Neural crest cell (in vitro differentiated cells): ENCODE measurements at places on chromosomes 11 and 22.

DNA sequence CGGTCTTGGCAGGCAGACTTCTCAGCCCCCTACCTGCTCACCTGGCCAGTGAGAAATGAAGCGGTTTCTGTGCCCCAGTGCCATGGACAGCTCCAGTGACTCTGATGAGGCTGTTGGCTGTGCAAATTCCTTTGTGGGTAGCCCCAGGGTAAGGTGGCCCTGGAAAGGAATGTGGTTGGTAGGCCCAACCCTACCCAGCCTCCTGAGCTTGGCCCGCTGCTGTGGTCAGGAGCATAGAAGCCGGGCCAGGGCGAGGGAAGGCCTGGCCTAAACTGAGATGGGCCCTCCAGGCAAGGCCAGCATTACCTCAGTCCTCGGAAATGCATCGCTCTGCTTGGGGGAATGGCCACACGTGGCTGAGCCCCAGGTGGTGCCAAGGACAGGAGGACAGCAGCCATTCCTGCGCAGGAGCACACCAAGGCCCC, 16.9 kb downstream of the DAGLA start:
- H3K36me3 ChIP-seq: no peaks in the 10 kb centered on the region
- peaks cover 56% of the 10 kb centered on the region for H3K4me1 ChIP-seq

- H3K27me3 ChIP-seq: peaks cover 33% of the 10 kb centered on the region
- DNase-seq: no peak
- no peaks in the 10 kb centered on the region for H3K36me3 ChIP-seq
- no peaks in the 10 kb centered on the region for H3K4me1 ChIP-seq
- no peak overlapping the region for H3K27ac ChIP-seq
Observed at GRCh38 chr11:65726660-65727059, 6.1 kb upstream of the RNASEH2C start.

GRCh38 chr11:35887737-35888136, 56.1 kb upstream of the LDLRAD3 start:
- DNase-seq: no peak
- H3K36me3 ChIP-seq: no peaks in the 10 kb centered on the region
- peaks cover 6% of the 10 kb centered on the region for H3K4me1 ChIP-seq
- no peak overlapping the region for H3K4me3 ChIP-seq
- no peaks in the 10 kb centered on the region for H3K27me3 ChIP-seq

GRCh38 chr11:82007521-82007920, 726.1 kb downstream of the FAM181B start:
- DNase-seq: no peak
- H3K36me3 ChIP-seq: no peaks in the 10 kb centered on the region
- H3K27me3 ChIP-seq: no peaks in the 10 kb centered on the region
- H3K27ac ChIP-seq: no peak overlapping the region
- no peaks in the 10 kb centered on the region for H3K4me1 ChIP-seq

DNA sequence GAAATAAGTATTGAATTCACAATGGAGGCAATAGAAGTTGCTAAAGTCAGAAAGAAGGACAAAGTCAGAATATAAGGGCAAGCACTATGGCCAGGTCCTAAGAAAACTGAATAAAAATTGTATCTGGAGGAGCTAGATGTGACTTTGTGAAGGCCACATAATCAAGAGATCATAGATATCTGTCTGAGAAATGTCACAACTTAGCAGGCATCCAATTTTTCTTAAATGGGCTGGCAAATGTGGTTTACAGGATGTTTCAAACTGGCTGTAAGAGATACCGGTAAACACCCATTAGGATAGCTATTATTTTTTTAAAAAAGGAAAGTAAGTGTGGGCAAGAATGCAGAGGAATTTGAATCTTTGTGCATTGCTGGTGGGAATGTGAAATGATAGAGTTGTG, 303.1 kb upstream of the CHORDC1 start:
- no peak overlapping the region for H3K27ac ChIP-seq
- no peaks in the 10 kb centered on the region for H3K36me3 ChIP-seq
- H3K4me3 ChIP-seq: no peak overlapping the region
- peaks cover 36% of the 10 kb centered on the region for H3K4me1 ChIP-seq

GRCh38 chr11:118820412-118821357, 29.7 kb upstream of the DDX6 start:
- no peaks in the 10 kb centered on the region for H3K27me3 ChIP-seq
- H3K27ac ChIP-seq: no peak overlapping the region
- H3K4me3 ChIP-seq: no peak overlapping the region
- no peaks in the 10 kb centered on the region for H3K4me1 ChIP-seq

DNA sequence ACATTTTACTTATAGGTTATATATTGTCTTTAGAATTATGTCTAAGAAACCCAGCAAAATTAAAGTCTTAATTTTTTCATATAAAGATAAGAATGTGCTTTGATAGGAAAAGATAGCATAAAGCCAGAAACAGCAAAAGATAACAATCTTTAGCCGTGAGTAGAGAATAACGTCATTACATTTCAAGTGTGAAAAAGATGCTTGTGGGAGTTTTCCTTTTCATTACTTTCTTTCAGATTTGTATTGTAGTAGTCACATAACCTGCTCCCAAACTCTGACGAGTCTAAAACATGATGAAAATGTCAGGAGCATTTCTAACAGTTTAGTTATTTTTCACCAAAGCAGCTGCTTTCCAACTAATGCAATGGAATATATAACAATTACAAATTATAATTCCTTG, 31.3 kb downstream of the ARFGAP3 start:
- H3K36me3 ChIP-seq: peaks cover 24% of the 10 kb centered on the region
- no peak overlapping the region for H3K27ac ChIP-seq
- no peaks in the 10 kb centered on the region for H3K4me1 ChIP-seq

GRCh38 chr11:75166791-75167190, 15.9 kb downstream of the SLCO2B1 start:
- DNase-seq: no peak
- no peaks in the 10 kb centered on the region for H3K27me3 ChIP-seq

- H3K27me3 ChIP-seq: no peaks in the 10 kb centered on the region
- DNase-seq: peak; percentile 61
- no peaks in the 10 kb centered on the region for H3K36me3 ChIP-seq
- H3K4me1 ChIP-seq: peaks cover 15% of the 10 kb centered on the region
- H3K27ac ChIP-seq: peak overlapping the region; percentile 92
Observed at GRCh38 chr11:797296-798092, 587 bp downstream of the SLC25A22 start.

DNA sequence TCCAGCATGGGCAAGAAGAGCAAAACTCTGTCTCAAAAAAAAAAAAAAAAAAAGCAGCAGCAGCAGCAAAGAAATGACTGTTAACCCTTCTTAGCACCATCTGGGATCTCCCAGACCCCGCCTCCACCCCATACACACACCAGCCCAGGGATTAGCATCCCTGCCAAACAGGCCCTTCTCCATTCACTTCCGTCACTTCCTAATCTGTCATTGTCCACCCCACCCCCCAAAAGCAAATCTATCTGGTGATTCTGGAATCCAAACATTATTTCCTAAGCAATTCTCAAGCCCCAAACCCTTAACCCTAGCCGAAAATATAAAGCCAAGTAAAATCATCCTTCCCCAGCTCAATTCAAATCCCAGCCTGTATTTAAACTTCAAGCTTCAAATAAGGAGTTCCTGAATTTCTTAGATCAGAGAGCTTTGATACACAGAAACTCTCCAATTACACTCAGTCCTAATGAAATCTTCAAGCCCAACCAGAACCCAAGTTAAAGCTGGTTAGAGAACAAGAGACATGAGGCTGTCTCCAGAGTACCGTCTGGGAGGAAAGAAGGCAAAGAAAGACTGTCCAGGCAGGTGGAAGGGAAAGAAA, 6.0 kb upstream of the AHNAK start:
- peaks cover 15% of the 10 kb centered on the region for H3K36me3 ChIP-seq
- DNase-seq: no peak
- H3K4me1 ChIP-seq: peaks cover 67% of the 10 kb centered on the region
- peaks cover 48% of the 10 kb centered on the region for H3K27me3 ChIP-seq
- H3K4me3 ChIP-seq: peak overlapping the region; percentile 85
- peak overlapping the region; percentile 98 for H3K27ac ChIP-seq

GRCh38 chr11:23688411-23688810, 808.4 kb upstream of the LUZP2 start:
- DNase-seq: no peak
- no peak overlapping the region for H3K4me3 ChIP-seq
- H3K27me3 ChIP-seq: no peaks in the 10 kb centered on the region
- H3K4me1 ChIP-seq: no peaks in the 10 kb centered on the region
- H3K27ac ChIP-seq: no peak overlapping the region

DNA sequence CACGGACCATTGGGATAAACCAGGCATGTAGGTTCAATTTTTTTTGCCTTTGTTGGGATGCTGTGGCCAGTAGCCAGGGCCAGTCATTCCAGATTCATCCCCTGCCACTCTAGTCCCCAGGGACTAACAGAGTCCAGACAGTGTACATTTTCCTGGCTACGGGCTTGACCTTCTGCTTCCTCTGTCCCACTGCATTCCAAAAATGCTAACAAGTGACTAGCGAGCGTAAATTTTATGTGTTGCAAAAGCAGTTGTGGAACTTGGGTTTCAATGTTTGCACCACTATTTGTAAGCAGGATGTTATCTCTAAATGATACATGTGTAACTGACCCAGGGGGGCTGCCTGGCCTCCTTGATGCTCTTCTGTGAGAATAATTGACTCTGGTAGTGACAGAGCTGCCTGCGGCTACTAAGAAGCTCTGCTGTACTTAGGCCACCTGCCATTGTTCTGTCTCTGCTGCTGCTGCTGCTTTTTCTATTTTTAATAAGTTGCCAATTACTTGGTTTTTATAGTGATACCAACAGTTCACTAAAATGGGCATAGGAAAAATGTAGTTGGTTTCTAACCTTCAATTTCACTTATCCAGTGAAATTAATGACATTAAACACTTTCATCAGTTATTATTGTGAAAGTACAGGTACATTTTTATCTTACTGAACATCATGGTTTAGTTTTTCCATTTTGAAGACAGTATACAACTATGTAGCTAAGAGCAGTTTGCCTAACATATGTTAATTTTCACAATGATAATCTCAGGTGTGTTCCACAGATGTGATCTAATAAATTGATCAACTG, 26.8 kb downstream of the TNRC6B start:
- peaks cover 22% of the 10 kb centered on the region for H3K4me1 ChIP-seq
- H3K27ac ChIP-seq: no peak overlapping the region
- no peaks in the 10 kb centered on the region for H3K36me3 ChIP-seq
- DNase-seq: no peak

- peaks cover 5% of the 10 kb centered on the region for H3K4me1 ChIP-seq
- H3K4me3 ChIP-seq: no peak overlapping the region
- H3K36me3 ChIP-seq: no peaks in the 10 kb centered on the region
- no peak overlapping the region for H3K27ac ChIP-seq
Observed at GRCh38 chr11:130389335-130389935, 39.0 kb downstream of the ADAMTS8 start.

DNA sequence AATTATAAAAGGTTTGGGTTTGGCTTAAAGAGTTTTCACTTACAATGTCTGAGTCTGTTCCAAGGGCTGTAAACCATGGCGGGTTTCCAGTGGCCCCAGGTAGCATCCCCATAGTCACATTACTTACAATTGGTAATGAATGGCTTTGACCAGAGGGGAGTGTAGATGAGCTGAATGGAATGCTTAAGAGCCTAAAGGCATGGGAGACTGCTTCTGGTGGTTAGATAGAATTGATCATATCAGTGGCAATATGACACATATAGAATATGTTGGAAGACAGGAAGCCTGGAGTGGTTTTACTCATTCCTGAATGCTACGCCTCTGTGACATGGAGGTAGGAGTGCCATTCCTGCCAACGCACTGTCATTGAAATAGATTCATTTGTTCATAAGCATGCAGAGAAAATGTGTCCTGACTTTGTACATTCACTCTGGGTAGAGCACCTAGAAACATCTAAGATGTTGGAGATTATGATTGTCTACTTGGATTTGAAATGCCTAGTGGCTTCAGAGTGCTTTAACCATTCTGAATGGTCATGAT, 183.3 kb downstream of the BLID start:
- DNase-seq: no peak
- no peaks in the 10 kb centered on the region for H3K36me3 ChIP-seq
- no peaks in the 10 kb centered on the region for H3K27me3 ChIP-seq
- H3K4me3 ChIP-seq: no peak overlapping the region

- H3K4me1 ChIP-seq: no peaks in the 10 kb centered on the region
- H3K27ac ChIP-seq: no peak overlapping the region
- H3K27me3 ChIP-seq: peaks cover 34% of the 10 kb centered on the region
- no peaks in the 10 kb centered on the region for H3K36me3 ChIP-seq
- no peak for DNase-seq
Observed at GRCh38 chr11:81655351-81655750, 1078.3 kb downstream of the FAM181B start.

GRCh38 chr11:10747733-10748132, 3.3 kb upstream of the CTR9 start:
- no peaks in the 10 kb centered on the region for H3K36me3 ChIP-seq
- no peak overlapping the region for H3K27ac ChIP-seq
- H3K4me3 ChIP-seq: no peak overlapping the region
- DNase-seq: no peak
- peaks cover 13% of the 10 kb centered on the region for H3K4me1 ChIP-seq

GRCh38 chr22:35870517-35871293, 153.0 kb downstream of the APOL5 start:
- H3K36me3 ChIP-seq: peaks cover 3% of the 10 kb centered on the region
- H3K4me1 ChIP-seq: peaks cover 11% of the 10 kb centered on the region
- no peak overlapping the region for H3K4me3 ChIP-seq
- H3K27ac ChIP-seq: no peak overlapping the region
- H3K27me3 ChIP-seq: no peaks in the 10 kb centered on the region
